M059J (cell line): ENCODE measurements at places on chromosomes 5 and 9. TPM values are rescaled to one million over a fixed set of nuclear protein-coding genes. Genes with fewer than 3 reads are reported as not detected.

Gene PCDHGB1
- 3.3 and 4.9 TPM in 2 replicates for total RNA-seq

Gene SH3GL2
- total RNA-seq, result 10.0 and 11.2 TPM in 2 replicates

Gene MCCC2
- 35.9 and 42.8 TPM in 2 replicates for total RNA-seq

Gene FOXD4L3
- total RNA-seq, result not detected in 2 replicates

Gene PCSK1
- total RNA-seq, result 1.5 and 3.1 TPM in 2 replicates

Gene SOHLH1
- total RNA-seq, result not detected in 2 replicates

Gene WDR41
- total RNA-seq, result 38.4 and 65.0 TPM in 2 replicates

Gene ADAMTSL1
- 4.2 and 7.7 TPM in 2 replicates for total RNA-seq

Gene PCDHAC2
- total RNA-seq, result 0.17 TPM in 1 of 2 replicates, not detected in the other

Gene CNTNAP3B
- 0.62 TPM in 2 replicates for total RNA-seq

Gene ACOT12
- total RNA-seq, result not detected in 2 replicates

Gene VAV2
- total RNA-seq, result 8.7 and 17.2 TPM in 2 replicates

Gene BARHL1
- total RNA-seq, result not detected in 2 replicates

Gene AFAP1L1
- total RNA-seq, result 6.5 and 9.1 TPM in 2 replicates

Gene ANKRD55
- total RNA-seq, result 0.17 TPM in 1 of 2 replicates, not detected in the other

Gene CSNK1A1
- total RNA-seq, result 182 and 247 TPM in 2 replicates

Gene CAMK2A
- 0.17 and 1.0 TPM in 2 replicates for total RNA-seq

Gene FAM151B
- 1.6 TPM in 1 of 2 replicates, not detected in the other for total RNA-seq

Gene OSMR
- 7.7 and 21.3 TPM in 2 replicates for total RNA-seq

Gene NUTM2F
- not detected in 2 replicates for total RNA-seq

Gene TLR4
- total RNA-seq, result 12.5 and 16.9 TPM in 2 replicates

Gene CATSPER3
- total RNA-seq, result not detected in 2 replicates

Gene KIAA1191
- total RNA-seq, result 85.3 and 91.8 TPM in 2 replicates

Gene NTRK2
- total RNA-seq, result 0.44 and 1.1 TPM in 2 replicates

Gene GDNF
- total RNA-seq, result 0.05 TPM in 1 of 2 replicates, not detected in the other

Gene INSL6
- total RNA-seq, result not detected in 2 replicates

Gene TBC1D9B
- 43.5 and 62.4 TPM in 2 replicates for total RNA-seq

Gene NEUROG1
- not detected in 2 replicates for total RNA-seq

Gene OR1J2
- not detected in 2 replicates for total RNA-seq

Gene FOXI1
- not detected in 2 replicates for total RNA-seq

Gene PDGFRB
- total RNA-seq, result 23.5 and 44.4 TPM in 2 replicates

Gene SSNA1
- total RNA-seq, result 99.7 and 110 TPM in 2 replicates

Gene CDKN2B-AS1
- total RNA-seq, result 9.2 and 14.5 TPM in 2 replicates

Gene SPAG8
- 0.86 and 2.3 TPM in 2 replicates for total RNA-seq

Gene POU5F2
- total RNA-seq, result 0.02 TPM in 1 of 2 replicates, not detected in the other

Gene FOXD1
- 17.1 and 17.4 TPM in 2 replicates for total RNA-seq

Gene FSTL4
- total RNA-seq, result not detected in 2 replicates

Gene PCDHB10
- total RNA-seq, result 0.49 and 1.3 TPM in 2 replicates

Gene SLC45A2
- not detected in 2 replicates for total RNA-seq

Gene PTPDC1
- total RNA-seq, result 2.2 and 3.9 TPM in 2 replicates

Gene PCDHGB6
- total RNA-seq, result 0.02 TPM in 1 of 2 replicates, not detected in the other

Gene GABBR2
- not detected in 2 replicates for total RNA-seq

Gene SCGB3A2
- not detected in 2 replicates for total RNA-seq

Gene SUSD3
- total RNA-seq, result 0.12 and 1.4 TPM in 2 replicates

Gene OR1Q1
- total RNA-seq, result not detected in 2 replicates

Gene IFNB1
- total RNA-seq, result 0.52 TPM in 1 of 2 replicates, not detected in the other

Gene DDX4
- total RNA-seq, result not detected in 2 replicates

Gene TAF1L
- total RNA-seq, result 0.02 TPM in 2 replicates

Gene GIN1
- total RNA-seq, result 4.1 and 7.6 TPM in 2 replicates

Gene GPRIN1
- 8.4 and 12.4 TPM in 2 replicates for total RNA-seq

Gene ANKS6
- 4.4 and 14.2 TPM in 2 replicates for total RNA-seq

Gene TMEM252
- total RNA-seq, result not detected in 2 replicates

Gene MLANA
- not detected in 2 replicates for total RNA-seq

Gene ZNF879
- total RNA-seq, result 0.07 and 0.47 TPM in 2 replicates

Gene C7
- 0.84 and 7.4 TPM in 2 replicates for total RNA-seq

Gene CCL28
- not detected in 2 replicates for total RNA-seq

Gene ADAMTS2
- total RNA-seq, result 0.02 TPM in 1 of 2 replicates, not detected in the other
